ENCODE measurements at places on chromosomes 2 and 18. TPM values are rescaled to one million over a fixed set of nuclear protein-coding genes. Genes with fewer than 3 reads are reported as not detected.

Gene LMAN2L
- 16.2 TPM for total RNA-seq

Gene CCDC74B
- 3.7 TPM for total RNA-seq

Gene USP37
- total RNA-seq, result 5.4 TPM

Gene GALNT13
- not detected for total RNA-seq

Gene REEP1
- not detected for total RNA-seq

Gene VPS4B
- total RNA-seq, result 45.8 TPM

Gene LCT
- total RNA-seq, result 0.04 TPM

Gene SERPINB13
- total RNA-seq, result 8.0 TPM

Gene RIT2
- total RNA-seq, result not detected

Gene DNAJC27
- 0.91 TPM for total RNA-seq

Gene MALL
- total RNA-seq, result 17.4 TPM

Gene MFF
- total RNA-seq, result 153 TPM

Gene SF3B6
- total RNA-seq, result 278 TPM

Gene DRC1
- not detected for total RNA-seq

Gene PHOSPHO2
- 3.0 TPM for total RNA-seq

Gene PTPN4
- total RNA-seq, result 29.8 TPM

Gene TCF7L1
- 2.0 TPM for total RNA-seq

Gene EFEMP1
- 215 TPM for total RNA-seq

Gene PTPRN
- total RNA-seq, result 0.08 TPM

Gene CD207
- not detected for total RNA-seq

Gene GPD2
- 58.1 TPM for total RNA-seq

Gene LYPD6
- 7.0 TPM for total RNA-seq

Gene FEZ2
- total RNA-seq, result 29.1 TPM

Gene BCS1L
- 62.5 TPM for total RNA-seq

Gene FBLN7
- total RNA-seq, result 0.23 TPM

Gene ALMS1
- total RNA-seq, result 7.0 TPM

Gene APLF
- 2.2 TPM for total RNA-seq

Gene RAB27B
- total RNA-seq, result 5.5 TPM

Gene SNED1
- 1.2 TPM for total RNA-seq

Gene SCN9A
- 0.15 TPM for total RNA-seq

Gene GALNT3
- total RNA-seq, result 89.5 TPM

Gene RGPD5
- total RNA-seq, result 8.5 TPM

Gene RIOK3
- 71.8 TPM for total RNA-seq

Gene FAM117B
- total RNA-seq, result 2.7 TPM

Gene GAREM1
- total RNA-seq, result 3.4 TPM

Gene B3GNT7
- 0.34 TPM for total RNA-seq
